ENCODE measurements at places on chromosomes 5 and 9.

- DNase-seq = no peak
These were observed 159.8 kb downstream of the DROSHA start for GRCh38 chr5:31372124-31372523.

GRCh38 chr9:18330401-18331309 lies 143.3 kb upstream of the ADAMTSL1 start:
- DNase-seq = no peak

DNA sequence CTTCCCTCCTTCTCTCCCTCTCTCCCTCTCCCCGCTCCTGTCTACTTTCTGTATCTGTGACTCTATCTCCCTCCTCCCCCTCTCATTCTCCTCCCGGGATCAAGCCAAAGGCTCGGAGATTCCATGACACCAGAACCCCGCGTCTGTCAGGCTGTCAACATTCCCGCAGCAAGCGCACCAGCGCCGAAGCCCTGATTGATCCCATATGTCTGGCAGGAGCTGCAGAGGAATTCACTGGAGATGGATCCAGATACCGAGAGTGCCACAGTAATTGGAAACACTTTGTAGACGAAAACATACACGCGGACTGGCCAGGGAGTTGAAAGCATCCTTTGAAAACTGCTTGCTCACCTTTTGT lies 300 bp upstream of the SVEP1 start:
- no peak for DNase-seq

- DNase-seq = no peak
These were observed 532.4 kb upstream of the ITGA1 start for GRCh38 chr5:52255308-52255707.

DNA sequence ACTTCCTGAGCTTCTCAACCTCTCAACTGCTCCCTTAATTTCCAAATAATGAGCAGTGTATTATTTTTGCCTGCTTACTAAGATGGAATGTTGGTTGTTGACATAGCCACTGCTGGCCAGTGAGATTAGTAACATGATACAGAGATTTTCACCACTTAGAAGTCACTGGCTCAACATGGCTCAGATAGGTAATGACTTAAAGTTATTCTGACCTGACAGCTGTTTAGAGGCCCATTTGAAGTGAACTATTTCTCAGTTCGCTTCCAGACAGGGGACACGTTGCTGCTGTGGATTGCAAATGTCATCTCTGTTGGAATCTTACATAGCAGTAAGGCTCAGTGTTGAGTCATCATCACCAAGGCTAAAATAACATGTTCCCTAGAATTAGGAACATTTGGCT lies 490.2 kb downstream of the TLE4 start:
- DNase-seq = no peak

GRCh38 chr5:100479079-100479688 lies 56.0 kb upstream of the FAM174A start:
- DNase-seq = no peak

Measured in 8988T (cell line).